ENCODE measurements at places on chromosomes 6 and 20.

DNA sequence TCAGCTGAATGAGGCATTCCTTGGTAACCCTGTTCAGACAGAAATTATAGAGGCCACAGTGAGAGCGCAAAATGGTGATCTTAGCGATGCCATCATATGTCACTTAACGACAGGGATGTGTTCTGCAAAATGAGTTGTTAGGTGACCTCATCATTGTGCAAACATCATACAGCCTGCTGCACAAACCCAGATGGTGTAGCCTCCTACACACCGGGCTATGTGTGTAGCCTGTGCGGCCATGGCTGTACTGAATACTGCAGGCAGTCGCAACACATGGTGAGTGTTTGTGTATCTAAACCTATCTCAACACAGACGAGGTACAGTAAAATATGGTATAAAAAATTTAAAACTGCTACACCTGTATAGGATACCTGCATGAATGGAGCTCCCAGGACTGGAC, 234.1 kb upstream of the PMEPA1 start:
- DNase-seq, result no peak

GRCh38 chr6:101478891-101479290, 85.4 kb downstream of the GRIK2 start:
- DNase-seq, result no peak

- DNase-seq, result no peak
Measured at GRCh38 chr6:15522026-15522425, 140.8 kb downstream of the DTNBP1 start.

GRCh38 chr20:34452281-34452982, 63.8 kb upstream of the DYNLRB1 start:
- DNase-seq, result no peak

- no peak for DNase-seq
Measured at GRCh38 chr6:2127484-2127911, 117.9 kb downstream of the GMDS start.

DNA sequence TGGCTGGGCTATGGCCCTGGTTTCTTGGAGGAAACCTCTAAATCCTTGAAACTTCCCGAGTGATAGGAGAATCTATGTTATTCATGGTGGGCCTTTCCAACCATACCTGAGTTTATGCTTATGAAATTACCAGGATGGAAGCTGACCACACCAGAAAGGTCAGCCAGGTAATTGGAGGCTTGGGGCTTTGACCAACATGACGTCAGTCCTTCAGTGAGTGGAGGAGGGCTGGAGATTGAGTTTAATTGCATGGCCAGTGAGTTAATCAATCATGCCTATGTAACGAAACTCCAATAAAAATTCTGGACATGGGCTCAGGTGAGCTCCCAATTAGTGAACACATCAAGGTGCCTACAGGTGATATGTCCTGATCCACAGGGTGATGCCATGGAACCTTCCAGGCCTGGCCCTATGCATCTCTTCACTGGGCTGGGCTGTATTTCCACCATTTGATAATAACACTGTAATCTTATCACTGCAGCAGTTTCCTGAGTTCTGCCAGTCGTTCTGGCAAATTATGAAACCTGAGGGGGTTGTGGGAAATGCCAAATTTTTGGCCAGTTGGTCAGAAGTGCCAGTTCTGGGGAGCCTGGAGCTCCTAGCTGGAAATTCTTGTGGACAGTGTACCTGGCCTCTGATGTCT, 106.5 kb downstream of the CDH26 start:
- no peak for DNase-seq

- no peak for DNase-seq
Measured at GRCh38 chr6:79094938-79095337, 16.9 kb upstream of the PHIP start.

- DNase-seq, result no peak
Measured at GRCh38 chr6:112470376-112470775, 123.2 kb downstream of the RFPL4B start.

DNA sequence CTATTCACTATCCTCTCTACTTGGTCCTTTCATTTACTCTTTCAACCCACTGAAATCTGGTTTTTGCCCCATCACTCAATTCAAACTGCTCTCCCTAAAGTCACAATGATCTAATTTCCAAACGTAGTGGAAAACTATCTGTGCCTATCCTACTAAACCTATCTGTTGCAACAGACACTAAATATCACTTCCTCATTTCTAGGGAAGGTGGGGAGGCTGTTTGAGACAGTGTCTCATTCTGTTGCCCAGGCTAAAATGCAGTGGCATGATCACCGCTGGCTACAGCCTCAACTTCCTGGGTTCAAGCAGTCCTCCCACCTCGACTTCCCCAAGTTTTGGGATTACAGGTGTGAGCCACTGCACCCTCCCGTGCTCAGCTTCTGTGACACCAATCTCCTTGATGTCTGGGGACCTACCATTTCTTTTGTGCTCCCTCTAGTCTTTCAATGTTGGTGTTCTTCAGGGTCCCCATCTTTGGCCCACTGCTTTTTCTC, 8.8 kb downstream of the RANBP9 start:
- no peak for DNase-seq

DNA sequence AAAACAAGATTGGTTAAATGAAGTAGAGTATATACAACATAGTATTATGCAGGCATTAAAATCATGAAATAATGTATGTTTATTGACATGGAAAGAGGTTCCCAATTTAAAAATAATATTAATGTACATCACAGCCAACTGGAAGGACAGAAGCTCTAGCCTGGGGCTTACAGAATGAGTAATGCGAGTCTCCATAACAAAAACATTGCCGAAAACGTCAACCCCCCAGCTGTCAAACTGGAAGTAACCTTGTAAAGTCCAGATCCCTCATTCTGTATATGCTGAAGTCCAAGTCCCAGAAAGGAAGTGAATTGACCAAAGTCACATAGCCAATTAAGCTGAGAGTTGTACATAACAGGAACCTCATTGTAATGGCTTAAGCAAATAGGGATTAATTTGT, 128.7 kb upstream of the ECI2 start:
- DNase-seq, result no peak

- DNase-seq, result no peak
Measured at GRCh38 chr6:5103250-5103649, 18.1 kb downstream of the PPP1R3G start.

- DNase-seq, result no peak
Measured at GRCh38 chr6:146850238-146850896, 251.6 kb downstream of the ADGB start.

DNA sequence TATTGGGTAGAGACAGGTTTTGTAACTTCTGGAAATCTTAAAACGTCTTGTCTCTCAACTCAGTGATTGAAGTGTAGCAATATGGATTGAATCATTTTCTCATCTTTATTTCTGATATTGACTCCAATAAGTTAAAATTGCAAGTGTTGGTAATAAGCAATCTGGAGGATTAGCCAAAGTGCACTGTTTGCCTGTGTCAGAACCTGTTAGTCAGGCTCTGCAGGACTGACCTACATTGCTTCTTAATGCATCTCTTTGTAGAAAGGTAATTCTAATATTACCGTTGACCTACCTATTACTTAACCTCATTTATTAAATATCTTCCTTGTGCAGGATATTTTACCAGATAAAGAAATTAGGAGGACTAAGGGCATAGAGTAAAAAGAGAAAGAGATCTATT, 484.0 kb upstream of the CITED2 start:
- DNase-seq, result no peak

DNA sequence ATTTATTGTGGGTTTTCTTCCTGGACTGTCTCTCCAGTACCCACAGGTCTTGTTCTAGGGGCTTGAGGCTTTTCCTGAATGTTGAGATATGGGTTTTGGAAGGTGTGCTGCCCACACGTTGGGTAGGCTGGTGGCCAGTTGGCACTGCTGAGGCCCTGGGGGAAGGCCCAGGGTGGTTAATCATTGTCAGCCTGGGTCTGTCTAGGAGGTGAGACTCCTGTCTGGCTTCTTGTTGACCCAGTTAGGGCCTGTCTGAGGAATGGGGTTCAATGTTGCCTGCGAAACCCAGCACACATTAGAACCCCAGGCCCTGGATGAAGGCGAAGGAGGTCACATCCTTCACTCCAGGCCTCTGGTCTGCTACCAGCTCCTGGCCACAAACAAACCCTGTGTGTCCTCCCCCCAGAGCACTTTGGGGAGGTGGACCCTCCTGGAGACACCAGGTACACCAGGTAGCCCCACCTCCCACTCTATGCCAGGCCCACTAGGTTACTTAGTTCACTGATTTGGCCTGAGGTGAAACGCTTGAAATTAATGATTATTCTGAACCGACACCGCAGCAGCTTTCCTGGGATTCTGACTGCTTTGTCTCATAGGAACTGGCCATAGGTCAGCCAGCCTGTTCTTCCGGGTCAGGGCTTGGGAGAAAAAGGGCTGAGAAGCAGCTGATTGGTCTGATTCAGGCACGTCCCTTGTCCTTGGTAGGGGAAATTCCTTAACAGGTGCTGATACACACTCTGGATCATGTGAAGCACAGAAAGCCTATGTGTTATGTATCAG, 15.2 kb downstream of the DNMT3B start:
- no peak for DNase-seq

DNA sequence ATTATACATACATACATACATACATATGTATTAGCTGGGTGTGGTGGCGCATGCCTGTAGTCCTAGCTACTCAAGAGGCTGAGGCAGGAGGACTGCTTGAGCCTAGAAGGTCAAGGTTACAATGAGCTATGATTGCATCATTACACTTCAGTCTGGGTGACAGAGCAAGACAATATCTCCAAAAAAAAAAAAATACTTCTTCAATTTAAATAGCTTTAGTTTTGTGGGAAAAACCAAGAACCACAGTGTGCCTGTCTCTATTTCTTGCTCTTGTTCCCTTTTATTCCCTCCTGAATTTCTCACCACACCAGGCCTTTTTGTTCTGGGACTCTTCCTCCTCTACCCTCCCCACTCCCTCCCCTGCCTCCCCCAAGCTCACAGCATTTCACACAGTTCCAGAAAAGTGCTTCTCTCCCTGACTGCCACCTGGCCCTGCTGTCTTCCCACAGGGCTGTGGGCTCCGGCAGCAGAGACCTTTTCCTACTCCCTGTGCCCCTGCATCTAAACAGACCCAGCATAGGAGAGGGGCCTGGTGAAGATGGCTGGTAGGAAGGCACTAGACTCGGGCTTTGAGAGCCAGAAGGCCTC, 1.3 kb downstream of the C20orf203 start:
- no peak for DNase-seq

DNA sequence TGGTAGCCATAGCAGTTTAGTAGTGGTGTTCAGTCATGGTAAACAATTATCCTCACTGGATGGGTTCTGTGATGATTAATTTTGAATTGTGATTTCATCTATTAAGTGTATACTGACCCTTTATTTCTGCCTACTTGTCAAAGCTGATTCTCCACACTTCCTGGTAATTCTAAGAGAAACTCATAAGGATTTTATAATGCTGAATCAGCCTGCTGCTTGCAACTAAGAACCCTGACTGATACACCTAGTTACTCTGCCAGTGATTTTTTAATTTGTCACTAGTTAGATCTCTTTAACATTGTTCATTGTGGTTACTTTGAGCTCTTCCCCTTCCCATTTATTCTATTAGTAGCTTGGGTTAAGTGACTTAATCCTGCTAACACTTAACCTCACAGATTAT, 8.6 kb downstream of the CDC40 start:
- DNase-seq, result no peak

GRCh38 chr20:58112017-58112781, 116.3 kb downstream of the ANKRD60 start:
- no peak for DNase-seq

DNA sequence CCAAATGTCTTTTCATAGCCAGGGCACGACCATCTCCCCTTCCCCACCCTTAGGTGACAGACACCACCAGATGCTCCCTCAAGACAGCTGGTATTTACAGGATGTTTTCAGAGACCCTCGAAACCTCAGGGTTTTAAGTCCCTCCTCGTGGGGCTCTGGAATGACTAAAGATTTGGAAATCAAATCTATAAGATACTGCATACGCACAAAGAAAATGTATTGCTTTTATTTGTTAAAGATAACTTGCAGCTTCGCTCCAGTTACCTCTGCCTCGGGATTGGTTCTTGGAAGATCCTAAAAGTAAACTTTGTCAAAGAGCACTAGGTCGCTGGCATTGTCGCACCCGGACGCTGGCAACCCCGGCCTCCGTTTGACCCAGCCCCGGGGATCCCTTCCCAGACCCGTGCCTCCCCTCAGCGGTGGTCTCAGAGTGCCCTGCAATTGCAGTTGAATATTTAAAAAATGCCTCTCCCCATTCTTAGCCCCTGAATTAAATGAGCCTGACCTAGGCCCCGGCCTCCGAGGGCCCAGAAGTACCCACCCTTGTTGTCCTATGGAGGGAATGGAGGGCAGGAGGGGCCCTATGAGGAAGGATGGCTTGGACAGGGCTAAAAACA, 7.1 kb downstream of the PAX1 start:
- DNase-seq, result no peak

DNA sequence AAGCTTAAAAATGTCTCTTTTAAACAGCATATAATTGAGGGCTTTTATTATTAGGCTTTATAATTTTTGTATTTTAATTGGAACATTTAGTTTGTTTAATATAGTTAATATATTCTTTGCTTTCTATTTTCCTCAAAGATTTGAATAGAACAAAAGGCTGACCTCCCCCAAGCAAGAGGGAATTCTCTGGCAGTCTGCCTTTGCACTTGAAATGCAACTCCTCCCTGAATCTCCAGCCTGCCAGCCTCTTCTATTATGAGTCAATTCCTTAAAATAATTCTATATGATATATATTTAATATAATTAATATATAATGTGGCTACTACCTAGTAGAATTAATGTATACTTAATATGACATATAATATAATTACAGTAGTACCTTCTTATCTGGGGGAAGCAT, 69.2 kb downstream of the PTPRA start:
- no peak for DNase-seq

- DNase-seq, result no peak
Measured at GRCh38 chr20:52405417-52405816, 213.8 kb upstream of the ZFP64 start.

DNA sequence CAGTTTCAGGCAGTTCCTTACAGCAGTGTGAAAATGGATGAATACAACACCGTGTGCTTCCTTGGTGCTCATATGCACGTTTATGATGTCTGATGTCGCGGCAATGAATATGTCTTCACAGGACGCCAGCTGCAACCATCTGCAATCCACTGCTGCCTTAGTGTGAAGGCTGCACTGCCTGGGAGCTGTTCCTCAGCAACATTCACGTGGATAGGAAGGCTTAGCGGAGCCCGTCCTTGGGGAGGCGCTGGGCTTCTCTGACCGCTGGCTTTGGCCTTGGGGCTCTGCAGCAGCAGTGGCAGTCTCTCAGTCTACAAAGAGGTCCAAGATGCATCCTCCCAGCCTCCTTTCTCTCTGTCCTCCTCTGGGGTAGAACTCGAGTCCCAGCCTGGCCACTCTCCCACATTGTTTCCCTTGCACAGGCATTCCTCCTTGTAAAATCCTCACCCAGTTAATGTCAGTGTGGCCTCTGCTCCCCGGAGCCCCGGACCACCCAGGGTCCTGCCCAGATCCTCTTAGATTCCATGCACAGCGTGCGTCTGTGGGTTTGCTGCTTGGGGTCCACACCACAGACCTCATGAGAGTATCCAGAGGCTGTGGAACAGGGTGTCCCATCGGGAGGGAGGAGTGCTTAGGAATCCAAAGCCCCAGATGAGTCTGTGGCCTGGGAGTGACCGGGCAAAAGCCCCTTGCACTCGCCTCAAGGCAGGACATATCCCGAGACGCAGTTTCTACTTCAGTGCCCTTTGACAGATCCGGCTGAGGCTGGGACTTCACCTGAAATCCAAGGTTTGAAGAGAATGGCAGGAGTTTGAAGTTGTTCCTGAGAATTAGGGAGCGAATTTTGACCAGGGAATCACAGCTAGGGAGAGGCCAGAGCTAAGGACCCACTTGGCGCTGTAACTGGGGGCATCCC, 181.3 kb downstream of the THBS2 start:
- DNase-seq, result no peak

- no peak for DNase-seq
Measured at GRCh38 chr6:159908535-159908934, 17.7 kb downstream of the MAS1 start.
